ENCODE measurements at places on chromosomes 1 and 21. TPM values are rescaled to one million over a fixed set of nuclear protein-coding genes. Genes with fewer than 3 reads are reported as not detected.

DNA sequence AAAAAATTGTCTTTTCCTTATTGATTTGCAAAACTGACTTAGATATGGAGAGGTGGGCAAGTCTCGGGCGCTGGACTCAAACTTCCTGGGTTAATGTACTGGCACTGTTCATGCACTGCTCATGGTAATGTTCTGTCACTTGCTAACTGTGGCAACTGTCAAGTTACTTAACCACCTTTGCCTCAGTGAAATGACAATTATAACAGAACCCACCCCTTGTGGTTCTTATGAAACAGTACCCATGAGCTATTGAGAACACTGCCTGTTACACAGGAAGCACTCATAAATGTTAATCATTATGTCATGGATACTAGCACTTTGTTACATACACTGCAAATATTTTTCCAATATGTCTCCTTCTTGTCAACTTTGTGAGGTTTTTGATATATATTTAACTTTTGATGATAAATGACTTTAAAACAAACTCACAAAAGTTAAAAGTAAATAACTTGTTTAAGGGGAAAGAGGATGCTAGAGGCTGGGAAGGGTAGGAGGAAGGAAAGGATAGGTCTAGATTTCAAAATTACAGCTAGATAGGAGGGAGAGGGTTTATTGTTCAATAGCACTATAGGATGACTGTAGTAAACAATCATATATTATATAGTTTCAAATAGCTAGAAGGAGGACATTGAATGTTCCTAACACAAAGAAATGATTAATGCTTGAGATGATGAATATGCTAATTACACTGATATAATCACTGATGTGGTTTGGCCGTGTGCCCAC is 342.5 kb downstream of the ADGRL2 start:
- DNase-seq = no peak

GRCh38 chr1:19689085-19689757 is 24.5 kb downstream of the HTR6 start:
- DNase-seq = no peak

DNA sequence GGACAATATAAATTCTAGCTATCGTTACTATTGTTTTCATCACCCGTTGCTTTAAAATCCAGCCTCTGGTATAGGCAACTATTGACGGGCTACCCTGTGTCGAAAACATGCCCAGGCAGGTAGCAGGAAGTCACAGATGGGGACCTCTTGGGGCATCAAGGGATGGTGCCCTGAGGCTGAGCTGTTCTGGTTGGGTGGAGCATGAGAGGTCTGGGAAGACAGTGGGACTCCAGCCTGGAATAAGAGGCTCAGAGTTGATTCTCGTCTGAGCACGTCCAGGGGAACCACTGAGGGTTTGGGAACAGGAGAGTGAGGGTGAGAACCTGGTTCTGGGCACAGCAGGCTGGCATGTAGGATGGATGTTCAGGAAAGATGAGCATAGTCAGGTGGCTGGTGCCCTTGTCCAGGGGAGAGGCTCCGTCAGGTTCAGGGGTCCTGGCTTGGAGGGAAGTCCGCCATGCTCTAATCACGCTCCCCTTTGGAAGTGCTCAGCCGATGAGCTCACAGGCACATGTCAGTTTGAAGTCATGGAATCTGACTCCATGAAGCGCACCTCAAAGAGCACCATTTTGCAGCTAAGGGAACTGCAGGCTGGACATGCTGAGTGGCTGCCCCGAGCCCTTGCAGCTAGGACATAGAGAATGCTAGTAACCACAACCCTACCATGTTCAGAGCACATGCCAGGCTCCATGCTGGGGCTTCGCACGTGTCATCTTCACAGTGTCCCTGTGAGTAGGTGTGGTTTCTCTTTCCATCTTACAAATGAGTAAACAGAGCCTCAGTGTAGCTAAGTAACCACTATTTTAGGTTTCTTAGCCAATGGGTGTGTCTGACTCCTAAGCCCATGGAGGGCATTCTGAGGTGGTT is 21.0 kb downstream of the PCSK9 start:
- no peak for DNase-seq

DNA sequence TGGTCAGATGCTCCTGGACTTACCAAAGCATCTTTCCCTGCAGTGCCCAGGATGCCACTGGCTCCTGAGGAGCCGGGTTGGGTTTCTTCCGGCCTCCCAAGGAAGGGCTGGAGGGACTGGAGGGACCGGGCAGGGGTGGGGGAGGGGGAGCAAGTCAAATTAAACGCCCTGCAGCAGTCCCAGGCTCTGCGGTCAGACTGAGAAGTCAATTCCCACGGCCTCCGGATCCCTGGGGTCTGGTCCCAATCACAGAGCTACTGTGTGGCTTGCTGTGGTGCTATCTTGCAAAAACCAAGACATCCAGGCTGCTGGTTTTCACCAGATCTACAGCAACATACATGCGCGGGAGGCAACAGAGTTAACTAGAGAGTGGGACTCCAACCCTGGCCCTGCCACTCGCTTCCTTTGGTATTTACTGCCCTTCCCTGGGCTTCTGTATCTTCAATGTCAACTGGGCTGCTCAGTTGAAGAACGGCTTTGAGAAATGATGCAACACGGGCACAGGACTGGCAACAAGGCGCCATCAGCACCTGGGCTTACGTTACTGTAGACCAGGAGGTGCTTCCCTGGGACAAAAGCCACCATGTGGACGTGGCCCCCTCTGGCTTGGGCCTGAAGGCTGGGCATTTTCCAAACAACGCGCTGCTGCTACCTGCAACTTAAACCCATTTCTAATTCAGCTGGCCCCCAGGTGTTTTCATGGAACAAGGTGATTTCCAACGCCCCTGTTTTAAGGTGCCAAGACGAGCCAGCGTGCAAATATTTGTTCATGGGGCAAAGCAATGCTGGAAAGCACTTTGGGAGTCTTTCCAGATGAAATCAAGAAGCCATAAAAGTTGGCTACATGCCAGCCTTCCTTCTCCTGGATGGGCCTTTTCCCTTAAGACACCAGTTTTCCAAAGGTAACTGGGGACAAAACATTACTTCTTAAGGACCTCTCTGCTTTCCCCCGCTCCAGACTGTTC is 11.5 kb downstream of the RCC2 start:
- peak; percentile 86 for DNase-seq

DNA sequence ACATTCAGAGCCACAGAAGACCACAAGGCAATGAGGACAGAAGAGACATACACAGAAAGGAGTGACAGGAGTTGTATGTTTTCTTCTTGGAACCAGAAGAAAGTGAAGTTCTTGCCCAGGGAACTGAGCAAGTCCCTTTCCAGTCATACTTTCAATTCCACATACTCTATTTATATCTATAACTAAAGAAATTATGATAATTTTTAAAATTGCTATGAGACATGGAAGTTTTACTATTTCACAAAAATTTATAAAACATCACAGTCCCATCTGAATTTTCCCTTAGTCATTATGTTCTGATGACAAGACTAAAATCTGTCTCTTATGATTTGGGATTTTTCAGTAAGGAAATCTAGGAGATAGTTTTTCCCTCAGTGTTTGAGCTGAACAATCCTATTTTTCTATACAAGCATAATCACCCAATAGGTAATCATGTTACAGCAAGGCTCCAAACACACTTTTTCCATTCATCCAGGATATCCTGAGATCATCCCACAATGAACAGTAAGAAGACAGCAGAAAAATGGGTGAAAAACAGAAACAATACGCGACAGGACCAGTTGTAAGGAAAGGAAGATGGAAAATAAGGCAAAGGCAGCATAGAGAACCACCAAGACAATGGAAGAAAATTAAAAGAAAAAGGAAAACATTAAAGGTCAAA is 154.6 kb downstream of the VAV3 start:
- no peak for DNase-seq

DNA sequence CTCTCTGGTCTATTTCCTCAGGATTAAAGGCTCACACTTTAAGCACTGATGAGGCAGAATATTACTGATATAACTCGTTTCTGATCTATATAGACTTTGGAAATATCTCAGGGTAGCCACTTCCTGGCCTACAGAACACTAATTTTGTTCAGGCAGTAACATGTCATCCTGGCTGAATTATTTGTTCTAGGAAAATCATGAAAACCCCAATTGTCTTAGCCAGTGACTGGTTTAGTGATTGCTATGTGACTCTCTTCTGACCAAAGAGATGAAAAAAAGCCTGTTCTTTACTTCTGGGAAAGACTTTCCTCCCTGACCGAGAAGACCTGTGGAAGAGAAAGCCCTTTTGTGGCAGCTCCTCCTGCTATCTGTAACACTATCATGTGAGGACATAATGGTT is 453.7 kb downstream of the SETD4 start:
- DNase-seq = no peak

- DNase-seq = peak; percentile 43
These were observed 176.5 kb downstream of the C1orf21 start for GRCh38 chr1:184563308-184563707.

- DNase-seq = no peak
These were observed 79.0 kb downstream of the NPHP4 start for GRCh38 chr1:5913078-5913845.

PLA2G2D gene
- not detected for total RNA-seq

FCRLB gene
- not detected for total RNA-seq

C1QTNF12 gene
- total RNA-seq = 54.0 TPM

MAEL gene
- total RNA-seq = 0.92 TPM

OR2L13 gene
- total RNA-seq = not detected
